Cardiac septum (tissue), 1 donor: ENCODE measurements at places on chromosomes 3 and 15. TPM values are rescaled to one million over a fixed set of nuclear protein-coding genes. Genes with fewer than 3 reads are reported as not detected.

The ZSCAN2 gene
- 4.6 TPM for total RNA-seq

The EDC3 gene
- 17.8 TPM for total RNA-seq

The PCOLCE2 gene
- total RNA-seq = 42.2 TPM

The CNTN3 gene
- 1.3 TPM for total RNA-seq

The EDEM1 gene
- 10.3 TPM for total RNA-seq

The GAP43 gene
- 2.6 TPM for total RNA-seq

- DNase-seq = no peak
Measured at GRCh38 chr15:98669638-98670037, 21.3 kb downstream of the IGF1R start.

- no peak for DNase-seq
Measured at GRCh38 chr15:57529748-57530147, 62.0 kb upstream of the MYZAP start.

DNA sequence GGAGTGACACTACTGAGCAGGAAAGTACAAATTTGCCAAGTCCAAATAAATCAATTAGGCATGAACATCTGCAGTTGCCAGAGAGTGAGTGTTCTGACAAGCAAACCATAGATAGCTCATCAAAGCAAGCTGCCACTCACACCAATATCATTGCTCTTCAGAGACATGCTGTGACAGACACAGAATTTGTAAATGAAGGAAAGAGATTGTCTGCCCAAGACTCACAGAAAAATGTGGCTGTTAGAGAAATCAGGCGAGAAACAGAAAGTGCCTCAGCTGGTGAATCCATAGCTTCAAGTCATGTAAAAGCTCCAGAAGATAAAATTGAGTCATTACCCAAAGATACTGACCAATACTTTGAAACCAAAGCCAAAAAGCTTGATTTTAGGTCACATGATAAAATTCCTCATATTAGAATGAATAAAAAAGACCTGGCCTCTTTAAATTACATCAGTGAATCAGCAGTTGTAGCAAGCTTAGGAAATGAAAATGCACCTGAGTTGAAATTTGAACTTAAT is 50.8 kb downstream of the CRYBG3 start:
- no peak for DNase-seq

DNA sequence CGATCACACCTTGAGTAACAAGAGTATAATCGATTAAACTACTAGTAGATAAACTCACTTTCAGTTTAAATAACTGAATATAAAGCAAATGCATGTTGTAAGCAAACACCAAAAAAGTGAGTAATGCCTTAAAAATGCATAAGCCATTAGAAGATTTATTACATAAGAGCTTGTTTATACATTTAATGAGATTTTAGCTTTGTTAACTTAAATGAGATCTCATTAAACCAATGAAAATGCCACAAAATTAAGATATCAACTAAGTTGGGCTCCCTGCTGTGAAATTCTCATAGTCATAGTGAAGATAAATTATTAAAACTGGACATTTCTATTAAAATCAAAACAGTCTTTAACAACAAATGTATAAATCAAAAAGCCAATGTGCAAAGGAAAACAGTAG is 701.2 kb downstream of the NLGN1 start:
- DNase-seq = no peak

GRCh38 chr15:63291507-63291906 is 14.1 kb downstream of the APH1B start:
- DNase-seq = no peak

GRCh38 chr3:58175437-58176184 is 35.2 kb downstream of the DNASE1L3 start:
- no peak for DNase-seq

GRCh38 chr3:52086976-52087663 is 30.7 kb upstream of the DUSP7 start:
- no peak for DNase-seq
